A172 (cell line): ENCODE measurements at places on chromosomes 7 and 10. TPM values are rescaled to one million over a fixed set of nuclear protein-coding genes. Genes with fewer than 3 reads are reported as not detected.

GRCh38 chr7:150838965-150839650 lies 13.2 kb upstream of the AOC1 start:
- DNase-seq, result no peak

- no peak for DNase-seq
Measured at GRCh38 chr10:34029455-34029854, 695.0 kb upstream of the NRP1 start.

DNA sequence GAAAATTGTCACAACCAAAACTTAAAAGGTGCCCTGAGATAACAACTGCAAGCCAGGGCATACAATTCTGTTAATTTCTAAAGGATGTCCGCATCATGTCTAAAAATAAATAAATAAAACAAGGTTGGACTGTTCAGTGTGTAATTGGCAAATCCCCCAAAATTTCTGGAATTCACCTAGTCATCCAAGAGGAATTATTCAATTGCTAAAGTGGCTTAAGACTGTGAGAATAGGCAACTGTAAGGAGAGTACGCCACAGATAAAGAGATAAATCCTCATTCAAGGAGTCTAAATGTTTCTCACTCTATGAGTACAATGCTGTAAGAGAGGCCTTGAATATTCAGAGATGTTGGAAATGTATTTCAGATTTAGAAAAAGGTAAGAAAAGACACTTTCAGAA lies 37.2 kb downstream of the PIK3AP1 start:
- peak; percentile 89 for DNase-seq

The CYP3A4 gene
- not detected in 2 replicates for total RNA-seq

- DNase-seq, result no peak
Measured at GRCh38 chr10:77431980-77432797, 205.4 kb downstream of the KCNMA1 start.

DNA sequence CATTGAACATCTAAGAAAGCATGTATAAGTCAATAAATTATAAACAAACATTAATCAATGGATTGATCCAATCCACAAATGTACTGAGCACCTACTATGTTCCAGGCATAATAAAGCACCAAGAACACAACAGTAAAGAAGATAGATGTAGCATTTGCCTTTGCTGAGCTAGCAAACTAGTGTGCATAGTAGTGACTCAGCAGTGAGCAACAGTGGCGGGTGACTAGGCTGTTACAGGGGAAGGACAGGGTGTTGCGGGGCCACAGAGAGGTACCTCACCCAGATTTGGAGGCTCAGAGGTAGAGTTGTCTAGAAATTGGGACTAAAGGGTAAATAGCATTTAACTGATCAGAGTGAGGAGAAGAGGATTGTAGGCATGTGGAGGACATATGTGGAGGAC lies 83.6 kb downstream of the NXPH1 start:
- DNase-seq, result no peak

GRCh38 chr7:27254625-27255024 lies 12.0 kb downstream of the EVX1 start:
- DNase-seq, result no peak

GRCh38 chr7:66694286-66694685 lies 46.2 kb upstream of the RABGEF1 start:
- no peak for DNase-seq

DNA sequence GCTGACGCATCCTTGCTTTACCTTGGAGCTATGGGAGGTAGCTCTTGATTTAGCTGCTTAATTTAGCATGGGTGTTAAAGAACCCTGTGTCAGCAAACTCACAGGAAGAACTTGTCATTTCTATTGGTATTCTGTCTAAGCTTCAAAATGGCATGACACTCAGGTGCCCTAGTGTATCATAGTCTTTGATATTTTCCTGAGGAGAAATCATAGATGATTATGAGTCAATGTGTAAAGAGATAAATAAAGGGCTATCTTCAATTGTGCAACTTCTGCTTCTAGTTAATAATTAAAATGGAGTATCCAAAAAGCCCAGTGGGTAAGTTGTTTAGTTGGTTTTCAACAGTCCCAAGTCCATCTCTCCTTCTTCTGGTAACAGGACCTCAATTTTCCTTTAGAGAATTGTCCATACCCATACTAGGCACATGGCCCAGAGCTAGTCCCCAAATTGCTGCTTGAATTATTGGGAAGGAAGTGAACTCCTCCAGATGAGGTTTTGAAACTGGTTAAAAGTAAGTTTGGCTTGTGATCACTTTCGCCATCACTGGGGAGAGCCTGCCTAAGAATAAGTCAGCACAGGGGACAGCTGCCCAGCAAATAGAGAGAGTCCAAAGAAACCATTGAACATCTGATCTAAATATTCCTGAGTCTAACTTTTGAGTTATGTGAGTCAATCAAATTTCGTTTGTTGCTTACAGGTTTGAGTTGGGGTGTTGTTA lies 169.0 kb upstream of the PHYHIPL start:
- no peak for DNase-seq

DNA sequence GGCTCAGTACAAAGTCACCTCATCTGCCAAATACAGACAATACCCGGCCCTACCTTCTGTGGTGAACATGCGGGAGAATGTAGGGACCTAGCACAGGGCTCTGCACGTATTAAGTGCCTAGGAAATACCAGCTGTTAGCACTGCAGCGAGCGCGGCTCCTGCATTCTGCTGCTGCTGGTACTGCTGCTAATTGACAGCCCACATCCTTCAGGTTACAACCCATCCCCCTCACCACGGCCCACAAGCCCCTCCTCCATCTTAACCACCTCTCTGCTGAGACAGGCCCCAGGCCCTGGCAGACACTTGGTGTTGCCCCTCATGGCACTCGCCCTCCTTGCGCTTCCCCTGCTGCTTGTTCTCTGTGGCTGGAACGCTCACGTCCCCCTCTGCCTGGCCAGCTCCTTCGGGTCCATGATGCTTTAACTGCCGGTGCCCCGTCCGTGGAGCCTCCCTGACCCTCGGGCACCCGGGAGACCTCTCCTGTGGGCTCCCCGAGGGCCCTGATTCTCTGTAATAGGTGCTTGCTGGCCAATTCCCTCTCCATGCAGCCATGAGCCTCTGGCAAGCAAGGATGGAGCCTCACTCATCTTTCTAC lies 53.3 kb upstream of the LOXL4 start:
- no peak for DNase-seq

The CPSF4 gene
- 32.0 and 39.0 TPM in 2 replicates for total RNA-seq

The RPA3 gene
- total RNA-seq, result 89.1 and 98.9 TPM in 2 replicates

DNA sequence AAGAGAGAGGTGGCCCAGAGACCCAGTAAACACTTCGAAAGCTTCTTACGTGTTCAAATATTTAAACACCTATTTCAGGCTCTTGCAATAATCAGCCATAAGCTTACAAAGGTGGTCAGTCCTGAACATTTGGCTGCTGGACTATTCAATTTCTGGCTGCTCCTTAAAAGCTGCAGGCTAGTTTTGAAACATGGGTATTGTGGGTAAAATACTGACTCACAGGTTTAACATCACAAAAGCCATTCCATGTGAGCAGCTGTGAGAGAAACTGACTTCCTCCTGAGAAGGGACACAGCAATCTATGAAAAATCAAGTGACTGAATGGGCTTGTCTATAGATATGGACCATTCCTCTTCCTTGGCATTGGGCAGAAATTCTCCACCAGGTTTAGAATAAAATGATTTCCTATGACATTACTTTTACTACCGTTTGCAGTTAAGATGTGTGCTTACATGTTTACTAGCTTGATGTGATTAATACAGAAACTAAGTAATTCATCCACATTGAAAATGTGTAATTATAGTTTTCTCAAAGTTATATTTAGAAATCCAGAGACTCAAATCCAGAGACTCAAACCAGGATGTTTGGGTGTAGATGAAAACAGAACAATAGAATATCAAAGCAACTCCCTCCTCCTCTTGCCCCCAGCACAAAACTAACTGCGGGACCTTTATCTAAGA lies 252.3 kb downstream of the GATA3 start:
- peak; percentile 10 for DNase-seq

- DNase-seq, result no peak
Measured at GRCh38 chr10:98033515-98033914, 3.1 kb upstream of the CRTAC1 start.

DNA sequence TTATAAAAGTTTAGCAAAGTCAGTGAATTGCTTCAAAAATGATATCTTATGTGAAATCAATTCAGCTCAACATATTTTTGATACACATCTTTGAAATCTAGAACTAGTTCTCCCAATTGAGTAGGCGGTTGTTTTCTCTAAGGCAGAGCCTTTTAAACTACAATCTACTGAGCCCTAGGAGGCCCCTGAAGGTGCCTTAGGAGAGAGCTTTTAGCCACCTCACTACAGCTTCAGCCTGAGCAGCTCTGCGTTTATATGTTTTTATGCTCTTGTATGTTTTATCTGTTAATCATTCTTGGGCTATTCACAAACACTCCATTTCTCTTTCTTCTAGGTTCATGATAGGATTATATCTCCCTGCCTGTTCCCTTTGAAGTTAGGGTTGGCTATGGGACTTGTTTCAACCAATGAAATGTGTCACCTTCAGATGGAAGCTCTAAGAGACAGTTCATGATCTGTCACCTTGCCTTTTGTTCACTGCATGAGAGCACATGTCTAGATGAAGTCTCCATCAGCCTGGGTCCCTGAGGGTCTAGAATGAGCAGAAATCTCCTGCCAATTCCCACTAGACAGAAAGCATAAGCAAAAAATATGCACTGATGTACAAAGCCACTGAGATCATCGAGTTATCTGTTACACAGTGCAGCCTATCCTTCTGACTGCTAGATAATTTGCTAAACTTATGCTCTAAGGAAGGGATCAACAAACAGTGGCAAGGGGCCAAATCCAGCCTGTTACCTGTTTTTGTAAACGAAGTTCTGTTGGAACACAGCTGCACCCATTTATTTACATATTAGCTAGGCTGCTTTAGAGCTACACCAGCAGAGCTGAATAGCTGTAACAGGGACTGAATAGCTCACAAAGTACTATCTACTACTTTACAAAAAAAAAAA lies 128.5 kb upstream of the CDK1 start:
- DNase-seq, result no peak

GRCh38 chr7:70712942-70713341 lies 419.0 kb upstream of the GALNT17 start:
- DNase-seq, result no peak

The C10orf62 gene
- total RNA-seq, result 0.38 TPM in 1 of 2 replicates, not detected in the other

DNA sequence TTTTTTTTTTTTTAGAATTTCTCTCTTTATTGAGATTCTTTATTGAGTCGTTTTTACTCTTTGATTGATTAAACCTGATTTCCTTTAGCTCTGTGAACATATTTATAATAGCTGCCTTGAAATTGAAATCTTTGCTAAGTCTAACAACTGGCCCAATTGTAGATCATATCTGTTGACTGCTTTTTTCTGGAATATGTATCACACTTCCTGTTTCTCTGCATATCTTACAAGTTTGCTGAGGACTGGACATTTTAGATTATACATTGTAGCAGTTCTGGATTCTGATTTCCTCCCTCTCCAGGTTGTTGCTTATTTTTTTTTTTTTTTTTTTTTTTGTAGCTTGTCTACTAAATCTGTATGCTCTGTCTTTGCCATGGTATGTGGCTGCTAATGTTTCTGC lies 56.3 kb downstream of the PRKAR2B start:
- no peak for DNase-seq

GRCh38 chr7:81632418-81632817 lies 137.4 kb downstream of the HGF start:
- no peak for DNase-seq

The PLEKHA8 gene
- total RNA-seq, result 27.1 and 29.5 TPM in 2 replicates

GRCh38 chr10:16155834-16156233 lies 281.0 kb upstream of the PTER start:
- no peak for DNase-seq

- DNase-seq, result no peak
Measured at GRCh38 chr10:117627561-117627960, 85.0 kb downstream of the EMX2 start.

DNA sequence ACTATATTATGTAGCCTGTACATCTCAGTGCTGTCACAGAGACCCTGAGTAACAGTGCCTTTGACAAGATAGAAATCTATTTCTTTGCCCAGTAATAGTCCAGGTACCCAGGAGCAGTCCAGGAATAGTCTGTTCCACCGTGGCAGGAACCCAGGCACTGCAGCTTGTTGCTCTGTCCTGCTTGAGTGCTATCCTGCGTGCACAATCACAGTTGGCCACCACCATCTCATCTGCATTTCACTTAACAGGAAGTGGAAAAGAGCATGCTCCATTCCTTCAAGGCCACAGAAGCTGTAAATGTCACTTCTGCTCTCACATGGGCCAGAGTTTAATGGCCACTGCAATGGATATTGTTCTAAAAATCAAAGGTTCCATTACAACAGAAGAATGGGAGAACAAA lies 61.5 kb upstream of the PRR15 start:
- no peak for DNase-seq

The TFPI2 gene
- 6.2 and 6.5 TPM in 2 replicates for total RNA-seq

- DNase-seq, result no peak
Measured at GRCh38 chr7:112940314-112940732, 146.3 kb downstream of the GPR85 start.

DNA sequence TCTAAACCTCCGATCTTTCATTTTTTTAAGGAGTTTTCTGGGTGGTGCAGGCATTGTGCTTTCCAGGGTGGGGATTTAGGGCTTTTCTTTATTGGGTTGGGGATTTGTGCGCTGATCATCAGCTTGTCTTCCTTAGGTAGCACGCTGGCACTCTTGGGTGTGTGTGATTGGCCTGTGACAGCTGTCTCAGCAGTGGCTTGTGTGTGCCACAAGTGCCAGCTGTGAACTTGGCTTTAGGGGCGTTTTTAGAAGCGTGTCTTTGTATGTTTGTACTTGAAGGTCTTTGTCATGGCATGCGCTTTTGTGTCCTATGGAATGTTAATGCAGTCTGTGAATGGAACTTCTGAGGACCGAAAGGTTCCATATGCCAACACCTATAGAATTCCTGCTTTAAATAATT lies 788 bp downstream of the AKAP9 start:
- peak; percentile 23 for DNase-seq

GRCh38 chr10:62528441-62528840 lies 154.3 kb downstream of the ZNF365 start:
- DNase-seq, result no peak

DNA sequence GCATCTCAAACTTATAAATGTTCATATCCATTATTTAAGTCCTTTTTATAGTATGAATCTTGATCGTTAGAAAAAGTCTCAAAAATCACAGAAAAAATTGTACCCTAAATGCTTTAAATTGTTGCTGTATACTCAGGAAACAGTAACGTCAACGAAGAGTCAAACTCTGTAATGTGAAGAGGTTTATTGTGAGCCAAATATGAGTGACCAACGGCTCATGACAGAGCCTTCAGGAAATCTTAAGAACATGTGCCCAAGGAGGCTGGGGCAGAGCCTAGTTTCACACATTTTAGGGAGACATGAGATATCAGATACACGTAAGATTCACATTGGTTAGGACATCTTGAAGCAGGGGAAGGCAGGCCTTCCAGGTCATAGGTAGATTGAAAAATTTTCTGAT lies 86.1 kb downstream of the PIP4K2A start:
- no peak for DNase-seq
